ENCODE measurements at places on chromosomes 4 and X.

DNA sequence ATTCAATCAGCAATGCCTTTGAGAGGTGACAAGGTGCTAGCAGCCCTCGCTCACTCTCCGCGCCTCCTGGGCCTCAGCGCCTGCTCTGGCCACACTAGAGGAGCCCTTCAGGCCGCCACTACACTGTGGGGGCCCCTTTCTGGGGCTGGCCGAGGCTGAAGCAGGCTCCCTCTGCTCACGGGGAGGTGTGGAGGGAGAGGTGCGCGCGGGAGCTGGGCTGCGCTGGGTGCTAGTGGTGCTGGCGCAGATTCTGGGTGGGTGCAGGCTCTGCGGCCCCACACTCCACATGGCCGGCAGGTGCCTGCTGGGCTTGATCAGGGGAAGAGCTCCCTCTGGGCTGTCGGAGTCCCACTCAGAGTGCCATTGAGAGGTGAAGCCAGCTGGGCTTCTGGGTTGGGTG, 351.0 kb downstream of the GASK1B start:
- no peak for DNase-seq

DNA sequence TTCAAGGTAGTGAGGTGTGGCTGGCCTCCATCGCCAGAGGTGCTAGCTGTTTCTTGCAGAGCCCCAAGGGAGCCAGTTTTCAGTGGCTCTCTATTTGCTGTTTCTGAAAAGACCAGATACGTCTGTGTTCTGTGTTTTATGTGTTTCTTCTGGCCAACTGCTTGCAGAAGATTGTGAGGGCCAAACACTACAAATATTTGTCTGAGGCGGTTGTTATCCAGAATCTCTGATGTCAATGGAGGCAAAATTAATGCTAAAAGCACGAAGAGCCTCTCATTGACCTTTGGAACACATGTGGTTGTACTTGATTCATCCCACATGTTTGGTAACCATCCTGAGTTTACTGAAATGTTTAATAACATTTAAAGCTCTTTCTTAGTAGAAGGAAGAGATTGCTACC, 113.9 kb downstream of the CT47B1 start:
- DNase-seq = no peak

DNA sequence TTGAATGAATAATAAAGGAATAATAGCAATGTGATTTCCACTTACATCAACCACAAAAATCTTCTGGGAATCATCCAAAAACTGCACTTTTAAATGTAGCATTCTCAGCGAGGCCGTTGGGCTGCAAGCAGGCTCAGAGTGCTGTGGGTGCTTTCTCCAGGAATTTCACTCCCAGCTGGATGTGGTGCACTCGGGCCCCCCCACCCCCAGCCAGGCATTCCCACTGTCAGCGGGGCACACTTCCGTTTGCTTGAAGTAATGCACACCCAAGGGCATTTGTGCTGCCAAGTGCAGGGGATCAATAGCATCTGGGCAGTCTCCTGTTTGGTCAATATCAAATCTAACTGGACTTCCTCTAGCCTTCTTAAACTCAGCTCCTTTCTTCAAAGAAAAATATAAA, at the start of gene FRMD7:
Gene FRMD7, minus strand, starts transcription at position 278 of the 400 bp plus-strand sequence. Its CDS starts 176 bp downstream, at position 102.
- no peak for DNase-seq

GRCh38 chrX:73836956-73837477, 274.0 kb downstream of the CHIC1 start:
- DNase-seq = no peak

DNA sequence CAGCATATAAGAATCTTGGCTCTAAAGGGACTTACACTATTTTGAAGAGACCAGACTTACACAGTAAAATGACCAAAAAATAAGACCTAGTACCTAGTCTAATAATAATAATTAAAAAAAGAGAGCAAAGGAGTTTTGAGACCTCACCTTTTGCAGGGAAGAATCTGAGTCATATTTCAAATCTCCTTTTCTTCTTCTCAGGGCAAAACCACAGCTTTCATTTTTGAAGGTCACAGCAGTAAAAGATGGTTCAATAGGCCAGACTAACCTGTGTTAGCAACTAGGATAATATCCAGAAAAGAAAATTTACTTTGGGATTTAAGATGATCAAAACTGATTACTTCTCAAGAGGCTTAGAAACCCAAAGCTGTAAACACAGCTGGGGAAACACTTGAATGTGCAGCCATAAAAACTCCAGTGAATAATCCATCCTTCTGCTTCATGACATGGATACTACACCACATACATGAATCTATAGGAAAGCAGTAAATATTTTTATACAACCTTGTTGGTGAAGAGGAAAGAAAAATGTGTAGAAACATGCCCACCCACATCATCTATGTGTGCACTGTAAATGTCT, 25.9 kb upstream of the LNX1 start:
- no peak for DNase-seq

DNA sequence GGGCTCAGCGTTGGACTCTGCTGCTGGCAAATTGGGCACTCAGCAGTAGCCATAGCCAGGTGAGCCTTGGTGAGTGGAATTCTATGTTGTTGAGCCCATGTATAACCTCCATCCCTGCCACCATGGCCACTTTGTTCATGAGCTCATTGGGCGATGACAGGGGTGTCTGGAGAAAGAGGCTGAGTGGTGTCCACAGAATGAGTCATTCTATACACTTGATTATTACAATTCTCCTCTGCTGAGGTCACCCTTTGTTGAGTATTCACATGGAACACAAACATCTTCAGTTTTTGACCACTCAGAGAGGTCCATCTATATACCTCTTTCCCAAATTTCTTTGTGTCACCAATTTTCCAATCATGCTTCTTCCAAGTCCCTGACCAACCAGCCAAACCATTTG, 1341.7 kb downstream of the PCDH7 start:
- DNase-seq = no peak

DNA sequence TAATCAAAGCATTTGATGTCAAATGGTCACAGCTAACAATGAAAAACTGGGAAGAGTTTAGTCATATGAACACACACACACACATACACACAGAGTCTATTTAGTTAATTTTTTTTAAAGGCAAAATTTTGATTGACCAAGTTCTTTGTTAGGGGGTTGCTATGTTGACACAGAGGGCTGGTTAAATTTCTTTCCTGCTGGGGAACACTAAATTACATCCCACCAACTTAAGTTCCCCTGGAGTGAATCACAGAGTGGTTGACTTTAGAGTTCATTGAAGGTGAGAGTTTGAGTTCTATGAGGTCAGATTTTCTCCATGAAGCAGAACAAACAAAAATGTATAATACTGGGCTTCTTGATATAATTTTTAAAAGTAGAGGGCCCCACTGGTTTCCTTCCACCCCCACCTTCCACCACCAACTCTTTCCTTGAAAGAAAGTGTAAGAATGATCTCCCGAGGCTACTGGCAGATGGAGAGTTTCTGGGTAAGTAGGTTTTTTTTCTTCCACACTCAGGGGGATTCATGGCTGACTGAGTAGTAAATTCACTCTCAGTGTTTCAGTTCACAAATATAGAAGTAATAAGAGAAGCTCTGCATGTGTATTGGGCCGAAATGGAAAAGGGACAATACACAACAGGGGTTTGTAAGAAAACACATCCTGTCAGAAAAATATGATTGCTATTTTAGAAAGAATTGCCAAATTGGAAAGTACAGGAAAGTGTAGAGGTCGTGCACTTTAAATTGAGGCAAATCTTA, 917.0 kb upstream of the LCORL start:
- no peak for DNase-seq

DNA sequence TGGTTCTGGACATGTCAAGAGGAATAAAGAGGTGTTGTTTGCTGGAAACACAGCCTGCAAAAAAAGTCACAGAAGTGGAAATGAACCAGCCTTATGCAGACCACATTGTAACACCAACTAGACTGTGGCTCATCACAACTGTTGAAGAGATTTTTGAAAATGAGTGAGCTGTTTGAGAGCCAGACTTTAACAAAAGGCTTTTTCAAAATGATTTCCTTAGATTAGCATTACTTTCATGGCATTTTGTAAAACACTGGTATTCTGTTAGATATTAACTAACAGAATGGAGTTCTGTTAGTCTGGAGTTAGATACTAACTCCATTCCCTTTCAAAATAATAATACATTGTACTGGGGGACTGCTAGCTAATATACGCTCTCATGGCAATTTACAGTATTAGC, 60.6 kb upstream of the GABRA2 start:
- no peak for DNase-seq

DNA sequence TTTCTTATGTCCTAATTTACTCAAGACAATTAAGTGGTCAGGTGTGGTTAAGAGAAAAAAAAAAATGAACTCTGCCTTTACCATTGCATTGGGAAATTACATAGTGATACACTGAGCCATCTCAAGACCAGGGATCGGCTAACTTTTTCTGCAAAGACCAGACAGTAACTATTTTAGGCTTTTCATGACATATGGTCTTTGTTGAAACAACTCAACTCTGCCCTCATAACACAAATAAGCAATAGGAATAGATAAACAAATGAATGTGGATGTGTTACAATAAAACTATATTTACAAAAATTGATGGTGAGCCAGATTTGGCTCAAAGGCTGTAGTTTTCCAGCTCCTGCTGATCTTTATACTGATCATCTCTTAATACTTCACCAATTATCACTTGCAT, 632.6 kb upstream of the INTU start:
- no peak for DNase-seq

DNA sequence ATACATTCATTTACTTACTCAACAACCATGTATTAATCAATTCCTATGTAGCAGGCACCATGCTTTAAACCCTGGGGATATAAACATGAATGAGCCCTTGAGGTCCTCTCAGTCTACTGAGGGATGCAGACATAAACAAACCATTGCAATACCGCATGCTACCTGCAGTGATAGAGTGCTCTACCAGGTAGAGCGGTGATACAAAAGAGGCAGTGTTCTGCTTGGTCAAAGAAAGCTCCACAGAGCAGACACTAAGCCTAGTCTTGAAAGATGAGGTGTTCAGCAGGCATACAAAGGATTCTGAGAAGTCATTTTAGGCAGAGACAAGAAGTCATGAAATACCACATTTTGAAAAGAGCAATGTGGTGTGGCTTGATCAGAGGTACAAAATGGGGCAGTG, 26.9 kb upstream of the AMOT start:
- DNase-seq = no peak

GRCh38 chr4:22553560-22553959, 37.7 kb upstream of the ADGRA3 start:
- no peak for DNase-seq

DNA sequence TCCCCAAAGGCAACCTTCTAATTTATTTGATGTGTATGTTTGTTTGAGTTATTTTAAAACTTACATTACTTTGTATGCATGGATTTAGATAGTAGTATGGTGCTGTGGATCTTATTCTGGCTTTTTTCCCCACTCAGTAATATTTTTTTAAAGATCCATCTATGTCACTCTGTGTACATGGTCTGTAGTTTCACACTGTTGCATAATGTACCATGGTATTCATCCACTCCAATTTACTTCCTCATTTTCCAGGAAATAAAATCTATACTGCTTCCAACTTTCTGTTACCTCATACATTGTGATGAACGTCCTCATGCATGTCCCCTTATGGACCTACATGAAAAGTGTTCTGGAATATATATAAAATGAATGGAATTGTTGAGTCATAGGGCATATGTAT, 17.6 kb downstream of the ARMCX2 start:
- DNase-seq = no peak

DNA sequence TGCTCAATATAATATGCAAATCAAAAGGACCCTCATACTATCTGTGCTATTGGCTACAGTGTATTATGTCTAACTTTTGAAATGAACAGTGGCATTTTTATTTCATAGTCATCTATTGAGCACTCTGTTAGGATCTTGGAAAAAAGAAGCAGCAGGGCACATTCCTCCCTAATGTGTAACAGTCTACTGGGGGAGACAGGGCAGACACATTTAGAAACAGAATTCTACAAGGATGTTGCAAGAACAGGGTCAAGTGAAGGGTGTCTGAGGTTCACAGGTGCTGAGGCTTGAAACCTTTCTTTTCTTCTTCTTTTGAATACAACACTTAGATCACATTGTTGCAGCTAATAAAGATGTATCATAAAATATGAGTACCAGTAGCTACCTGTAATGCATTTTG, 129.7 kb upstream of the SLC4A4 start:
- DNase-seq = no peak

DNA sequence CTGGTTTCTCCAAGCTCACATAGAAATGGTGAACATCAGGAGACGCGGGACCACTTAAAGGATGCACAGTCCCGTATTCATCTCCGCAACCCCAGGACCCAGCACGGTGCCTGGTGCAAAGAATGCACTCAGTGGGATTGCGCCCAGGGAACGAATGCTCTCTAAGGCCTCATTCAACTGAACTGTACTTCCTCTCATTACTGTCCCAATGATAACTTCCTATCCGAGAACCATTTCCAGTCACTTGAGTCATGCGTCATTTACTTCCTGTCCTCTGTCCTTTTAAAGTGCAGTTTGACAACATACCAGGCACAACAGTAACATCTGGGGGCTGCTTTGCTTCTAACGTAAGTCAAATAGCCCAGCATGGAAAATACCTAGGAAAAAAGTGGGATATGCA, 75.7 kb downstream of the RBM47 start:
- DNase-seq = no peak

DNA sequence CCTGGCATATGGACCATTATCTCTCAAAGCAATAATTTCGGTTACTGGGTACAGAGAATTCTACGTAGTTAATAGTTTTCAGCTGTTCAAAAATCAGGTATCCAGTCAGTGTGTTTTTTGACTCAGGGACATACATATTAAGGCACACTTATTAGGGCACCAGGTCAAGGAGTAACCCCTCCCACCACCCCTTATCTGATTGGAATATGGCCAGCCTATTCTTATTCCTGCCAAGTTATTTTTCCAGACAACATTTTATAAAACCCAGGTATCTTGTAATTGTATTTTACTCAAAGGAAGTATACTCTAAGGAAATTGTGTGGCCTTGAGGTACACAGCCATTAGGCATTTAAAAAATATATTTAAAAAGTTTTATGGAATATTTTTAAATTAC, 4.3 kb downstream of the ZFX start:
- no peak for DNase-seq

DNA sequence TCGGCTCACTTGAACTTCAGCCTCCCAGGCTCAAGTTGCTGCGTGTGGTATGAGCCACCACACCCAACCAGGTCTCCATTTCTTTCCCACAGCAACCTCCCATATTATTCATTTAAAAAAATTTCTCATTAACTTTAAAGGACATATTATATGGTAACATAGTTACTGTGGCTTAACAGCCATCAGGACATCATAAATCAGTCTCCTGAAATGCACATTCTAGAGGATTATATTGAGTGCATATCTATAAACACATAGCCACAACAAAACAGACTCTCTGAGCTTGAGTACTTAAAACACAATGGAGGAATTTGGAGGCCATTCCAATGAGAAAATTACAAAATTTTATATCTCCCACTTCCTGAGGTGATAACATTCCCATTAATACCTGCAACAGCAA, 61.5 kb downstream of the CORIN start:
- DNase-seq = no peak

- DNase-seq = no peak
These were observed 141.0 kb downstream of the MAB21L2 start for GRCh38 chr4:150722908-150723362.

DNA sequence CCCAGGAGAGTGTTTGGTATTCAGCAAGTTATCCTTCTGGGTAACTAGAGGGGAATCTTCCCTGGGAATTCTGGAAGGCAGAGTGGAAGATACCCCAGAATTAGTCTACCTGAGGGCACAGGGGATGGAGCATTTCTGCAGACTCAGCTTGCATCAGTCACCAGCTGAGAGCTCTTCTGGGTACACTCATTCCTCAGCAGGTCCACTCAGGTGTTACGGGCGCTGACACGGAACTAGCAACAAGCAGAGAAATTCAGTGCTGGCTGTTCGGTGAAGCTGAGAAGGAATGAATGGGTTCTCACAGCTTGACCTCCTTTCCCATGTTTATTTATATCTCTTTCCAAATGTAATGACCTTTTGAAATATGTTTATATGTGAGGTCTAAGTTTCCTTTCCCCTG, 106.0 kb upstream of the PNPLA4 start:
- no peak for DNase-seq

Data from activated gamma-delta T cell treated with Interleukin-2 at 50 U/mL for 16 hours (primary cell).